ENCODE measurements at places on chromosomes 7 and 10.

DNA sequence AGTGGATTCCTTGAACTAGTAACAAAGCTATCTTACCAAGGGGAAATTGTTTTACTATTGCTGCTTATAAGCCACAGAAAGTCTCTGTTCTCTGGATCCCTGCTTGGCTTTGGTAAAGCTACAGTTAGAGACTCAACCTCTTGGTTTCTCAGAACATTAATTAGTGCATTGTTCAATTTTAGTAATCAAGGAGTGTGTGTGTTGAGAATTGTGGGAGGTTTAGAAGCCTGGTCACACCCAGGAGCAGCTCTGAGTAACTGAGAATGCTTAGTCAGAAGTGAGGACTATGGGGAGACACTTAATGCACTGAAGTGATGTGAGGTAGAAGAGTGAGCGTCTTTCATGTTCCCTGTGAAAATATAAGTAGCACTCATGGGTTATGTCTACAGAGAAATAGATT, 8.2 kb upstream of the ACTA2 start:
- DNase-seq: no peak

DNA sequence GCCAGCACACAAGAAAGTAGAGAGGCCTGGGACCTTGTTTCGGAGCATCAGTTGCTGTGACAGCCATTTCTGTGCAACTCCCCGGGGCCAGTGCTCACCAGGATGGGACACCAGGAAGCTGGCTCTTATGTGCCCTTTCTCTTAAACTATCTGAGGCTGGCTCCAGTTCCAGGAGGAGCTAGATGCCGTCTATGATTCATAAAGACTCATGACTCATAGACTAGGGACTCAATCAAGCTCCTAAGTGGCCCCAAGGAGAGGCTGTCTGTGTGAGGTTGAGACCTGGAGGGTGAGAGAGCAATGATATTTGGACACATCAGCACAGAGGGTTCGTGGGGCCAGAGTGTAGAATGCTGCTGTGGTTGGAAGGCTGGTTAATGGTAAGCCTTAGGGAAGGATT, 580.1 kb downstream of the CCSER2 start:
- peak; percentile 64 for DNase-seq

- no peak for DNase-seq
Measured at GRCh38 chr10:72007246-72007892, 43.2 kb downstream of the CHST3 start.

DNA sequence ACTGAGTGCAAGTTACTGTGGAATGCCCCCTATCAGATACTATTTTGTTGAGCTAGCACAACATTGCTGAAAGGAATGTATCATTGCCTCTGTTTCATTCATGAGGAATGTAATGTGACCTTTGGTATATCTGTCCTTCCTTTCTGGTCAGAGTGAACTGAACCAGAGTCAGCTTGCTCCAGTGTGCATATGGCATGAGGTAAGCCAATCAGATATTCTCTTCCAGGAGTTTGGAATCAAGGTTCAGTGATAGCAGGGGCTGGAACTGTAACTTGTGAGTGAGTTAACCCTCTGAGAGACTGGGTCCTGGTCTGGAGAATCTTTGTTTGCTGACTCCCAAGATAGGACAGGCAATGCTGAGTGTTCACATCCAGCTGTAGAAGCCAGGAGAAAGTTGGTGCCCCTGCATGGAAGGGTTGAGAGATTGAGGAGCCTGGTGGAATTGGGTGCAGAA, 45.3 kb upstream of the OSBPL3 start:
- peak; percentile 73 for DNase-seq

DNA sequence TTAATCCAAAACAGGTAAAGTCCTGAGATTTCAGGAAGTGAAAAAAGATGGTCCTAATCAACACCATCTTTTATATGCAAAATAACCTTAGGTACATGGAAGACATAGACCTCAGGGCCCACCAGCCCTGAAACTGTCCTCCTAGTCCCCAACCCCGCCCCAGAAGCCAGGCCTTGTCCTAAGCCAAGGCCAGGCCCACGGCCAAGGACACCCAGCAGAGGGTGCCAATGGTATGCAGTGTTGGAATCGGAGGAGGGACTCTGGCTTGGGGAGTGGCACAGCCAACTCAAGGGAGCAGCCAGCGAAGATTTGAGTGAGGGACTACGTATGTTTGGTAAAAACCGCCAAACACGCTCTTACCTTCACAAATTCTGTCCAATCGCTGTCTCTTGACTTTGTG, 96.7 kb downstream of the ZRANB1 start:
- peak; percentile 36 for DNase-seq
